ENCODE measurements at places on chromosomes 1 and 21.

- ATAC-seq = no peak
Observed at GRCh38 chr1:201591981-201592380, 53.1 kb downstream of the NAV1 start.

GRCh38 chr21:27646691-27647090 is 679.8 kb upstream of the ADAMTS5 start:
- ATAC-seq = no peak

DNA sequence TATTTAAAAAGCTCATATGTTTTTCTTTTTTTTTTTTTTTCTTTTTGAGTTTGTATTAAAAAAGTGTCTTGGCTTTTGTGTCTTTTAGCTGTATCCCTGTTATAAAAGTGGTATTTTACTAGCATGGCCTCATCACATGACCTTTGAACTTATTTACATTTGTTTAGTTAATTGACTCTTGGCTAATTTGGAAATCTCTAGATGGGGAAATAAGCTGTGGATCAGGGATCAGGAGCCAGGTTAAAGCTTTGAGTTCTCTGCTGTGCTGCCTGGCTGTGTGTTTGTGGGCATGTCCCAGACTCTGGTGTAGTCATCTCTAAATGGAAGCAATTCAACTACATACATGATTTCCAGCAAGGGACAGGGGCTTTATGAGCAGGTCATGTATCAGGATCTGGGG is 56.5 kb downstream of the HHAT start:
- peak; percentile 40 for ATAC-seq

DNA sequence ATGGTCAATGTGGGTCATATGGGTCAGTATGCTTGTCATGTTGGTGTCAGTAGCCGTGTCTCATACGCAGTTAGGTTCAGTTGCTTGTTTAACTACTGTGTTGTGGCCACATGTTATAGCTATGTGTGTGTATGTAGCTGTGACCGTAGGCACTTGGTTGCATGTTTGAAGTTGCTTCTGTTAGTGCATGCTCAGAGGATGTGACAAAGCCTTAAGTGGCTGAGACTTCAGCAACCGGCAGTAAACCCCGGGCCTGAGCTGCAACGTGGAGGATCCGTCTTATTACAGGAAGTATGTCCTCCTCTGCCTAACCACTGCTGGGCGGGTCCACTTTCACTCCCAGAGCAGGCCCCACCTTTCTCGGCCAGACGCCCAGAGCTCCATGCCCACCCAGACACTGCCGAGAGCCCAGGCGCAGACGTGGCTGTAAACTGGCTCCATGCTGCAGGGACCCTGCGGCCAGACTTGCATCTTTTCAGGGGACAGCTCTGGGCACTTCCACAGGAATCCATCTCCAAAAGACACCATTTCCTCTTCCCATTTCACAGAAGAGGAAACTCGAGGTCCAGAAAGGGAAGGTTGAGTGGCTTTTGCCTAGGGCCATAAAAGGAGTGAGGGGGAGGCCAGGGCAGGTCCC is 2.2 kb downstream of the TCEA3 start:
- peak; percentile 7 for ATAC-seq

Data from SK-N-SH treated with all-trans-retinoic acid at 6 μM for 48 hours (cell line).